Stimulated activated CD8-positive, alpha-beta memory T cell treated with anti-CD3 and anti-CD28 coated beads, Interleukin-7, amount 100 ng/mL, for 1 hour (primary cell): ENCODE measurements at places on chromosomes 12 and 14.

- DNase-seq, result no peak
Observed at GRCh38 chr12:61993734-61994345, 266.4 kb upstream of the USP15 start.

DNA sequence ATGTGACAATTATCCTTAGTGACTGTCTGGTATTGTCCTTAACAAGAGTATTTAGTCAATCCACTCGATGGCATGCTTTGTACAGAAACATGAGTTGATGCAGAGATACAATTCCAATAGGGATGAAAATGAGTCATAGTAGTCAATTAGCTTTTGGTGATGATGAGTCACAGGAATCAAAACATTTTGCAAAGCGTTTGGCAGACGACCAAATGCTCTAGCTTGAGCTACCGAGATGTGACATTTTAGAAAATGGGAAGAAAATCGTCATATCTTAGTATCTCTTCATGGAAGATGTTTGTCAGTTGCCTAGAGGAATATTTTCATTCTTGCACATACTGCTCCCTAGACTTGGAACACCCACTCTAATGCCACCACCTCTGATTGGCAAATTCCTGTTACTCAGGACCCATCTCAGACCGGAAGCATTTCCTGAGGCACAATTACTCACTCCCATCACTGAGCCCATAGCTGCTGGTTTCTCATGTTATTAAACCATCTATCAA, 95.0 kb downstream of the LMNTD1 start:
- DNase-seq, result no peak

GRCh38 chr12:118432812-118433545, 56.6 kb downstream of the SUDS3 start:
- no peak for DNase-seq

DNA sequence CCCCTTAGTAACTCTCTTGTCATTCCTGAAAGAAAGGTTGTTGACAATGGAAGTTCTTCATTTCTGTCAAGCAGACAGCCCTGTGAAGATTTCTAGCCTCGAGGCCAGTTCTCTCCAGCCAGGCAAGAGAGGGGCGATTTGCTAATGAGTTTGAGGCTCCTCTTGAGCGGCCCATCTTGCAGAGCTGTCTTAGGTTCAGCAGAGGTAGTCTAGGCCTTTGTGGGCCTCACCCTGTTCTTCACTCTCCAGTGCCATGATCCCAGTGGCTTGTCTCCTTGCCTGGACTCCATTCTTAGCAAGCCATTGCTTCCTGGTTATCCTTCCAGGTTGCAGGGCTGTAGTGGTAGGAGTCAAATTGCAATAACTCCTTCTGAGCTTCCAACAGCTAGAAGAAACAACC, 9.7 kb downstream of the TPH2 start:
- DNase-seq, result no peak

DNA sequence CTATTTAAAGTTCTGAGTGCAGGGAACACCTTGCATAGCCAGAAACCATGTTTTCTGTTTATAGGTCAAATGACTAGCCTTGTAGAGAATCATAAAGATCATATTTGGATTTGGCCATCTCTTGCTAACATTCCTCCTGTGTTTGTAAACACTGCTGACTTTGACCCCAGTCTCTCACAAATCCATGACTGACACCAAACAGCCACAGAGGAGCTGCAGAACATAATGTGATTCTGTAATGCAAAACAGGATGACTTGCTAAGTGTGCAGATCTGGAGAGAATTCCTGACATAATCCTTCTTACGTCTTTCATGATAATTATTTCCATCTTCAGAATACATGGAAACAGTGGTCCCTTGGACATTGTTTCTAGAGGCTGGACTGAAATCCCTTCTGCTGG, 211.8 kb downstream of the BMP4 start:
- DNase-seq, result no peak

- DNase-seq, result no peak
Observed at GRCh38 chr12:49982246-49983087, 9.7 kb downstream of the AQP6 start.
